CD4-positive, alpha-beta T cell treated with Interleukin-10 for 1 hour (primary cell): ENCODE measurements at places on chromosomes 16 and 17.

DNA sequence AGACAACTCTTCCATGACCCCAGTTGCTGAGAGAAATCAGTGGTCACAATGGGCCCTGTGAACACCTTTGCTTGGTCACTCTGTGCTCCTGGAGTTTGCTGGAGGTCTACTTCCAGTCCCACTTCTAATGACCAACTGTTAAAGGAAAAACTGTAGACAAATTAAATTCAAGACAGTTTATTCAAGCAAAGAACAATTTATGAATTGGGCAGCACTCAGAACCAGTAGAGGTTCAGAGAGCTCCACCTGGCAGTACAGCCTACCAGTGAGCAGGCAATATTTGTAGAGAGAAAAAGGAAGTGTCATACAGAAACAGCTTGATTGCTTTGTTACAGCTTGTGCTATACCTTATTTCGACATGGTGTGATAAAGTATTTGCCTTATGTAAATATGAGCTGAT lies 116.5 kb downstream of the HS3ST3B1 start:
- no peak for DNase-seq

GRCh38 chr16:67548265-67549126 lies 13.8 kb upstream of the CTCF start:
- no peak for DNase-seq

- DNase-seq = no peak
These were observed 154.2 kb downstream of the MYO1D start for GRCh38 chr17:32722733-32723132.

- no peak for DNase-seq
These were observed 77.5 kb downstream of the ENGASE start for GRCh38 chr17:79152110-79152509.

- peak; percentile 68 for DNase-seq
These were observed 13.1 kb downstream of the FMNL1 start for GRCh38 chr17:45234641-45235415.

GRCh38 chr16:51155820-51156806 lies 5.0 kb upstream of the SALL1 start:
- DNase-seq = no peak

GRCh38 chr16:67563708-67564468 lies 1.6 kb downstream of the CTCF start:
- peak; percentile 47 for DNase-seq

GRCh38 chr17:74632617-74633016 lies 9.1 kb upstream of the CD300E start:
- DNase-seq = no peak

DNA sequence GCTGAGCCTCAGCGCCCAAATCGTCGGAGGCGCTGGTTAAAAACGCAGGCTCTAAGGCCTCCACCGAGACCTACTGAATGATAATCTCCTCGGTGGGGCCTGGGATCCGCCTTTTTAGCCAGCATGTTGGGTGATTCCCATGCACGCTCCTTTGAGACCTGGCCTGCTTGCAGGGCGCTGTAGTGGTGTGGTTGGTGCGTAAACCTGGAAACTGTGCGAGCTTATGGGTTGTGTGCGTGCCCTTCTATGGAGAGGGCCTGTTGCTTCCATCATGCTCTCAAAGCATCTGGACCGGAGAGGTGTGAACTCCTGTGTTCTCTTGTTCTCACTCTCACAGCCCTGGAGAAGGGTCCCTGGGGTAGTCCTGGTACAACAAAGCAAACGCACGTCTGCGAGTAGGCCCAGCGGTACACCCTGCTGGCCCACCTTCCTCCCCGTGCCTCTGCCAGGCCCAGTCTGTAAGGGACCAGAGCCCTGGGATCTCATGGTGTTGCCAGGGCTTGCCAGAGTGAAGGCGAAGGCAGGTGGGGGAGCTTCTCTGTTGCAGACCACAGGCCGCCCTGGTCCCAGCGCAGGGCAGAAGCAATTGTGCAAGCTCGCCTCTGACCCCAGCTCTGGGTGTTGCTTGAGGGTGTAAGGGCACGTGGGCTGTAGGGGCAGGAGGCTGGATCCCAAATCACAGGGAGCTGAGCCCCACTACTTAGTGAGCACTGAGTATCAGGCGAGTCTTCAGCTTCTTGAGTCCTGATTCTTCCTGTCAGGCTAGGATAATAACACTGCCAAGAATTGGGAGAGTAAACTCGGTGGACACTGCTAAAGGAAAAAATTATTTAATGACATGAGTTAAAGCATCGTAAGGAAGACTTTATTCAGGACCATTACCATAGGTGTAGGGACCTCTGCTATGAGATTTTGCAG lies 879 bp upstream of the LRRC75A start:
- no peak for DNase-seq

DNA sequence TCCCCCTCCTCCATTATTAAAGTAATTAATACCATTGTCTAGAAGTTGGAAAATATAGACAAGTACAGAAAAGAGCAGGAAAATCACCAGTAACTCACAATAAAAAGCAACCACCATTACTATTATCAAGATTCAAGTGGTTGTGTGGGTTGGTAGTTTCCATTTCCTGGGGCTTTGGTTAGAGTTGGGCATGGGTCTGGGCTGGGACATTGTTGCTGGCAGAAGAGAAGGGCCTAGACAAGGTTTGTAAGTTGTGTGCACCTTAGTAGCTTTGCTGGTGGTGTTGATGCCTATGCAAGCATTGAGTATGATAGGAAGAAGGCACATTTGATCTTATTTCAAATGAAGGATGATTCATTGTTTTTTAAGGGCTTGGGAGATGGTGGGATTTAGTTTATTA lies 25.4 kb upstream of the NFATC3 start:
- DNase-seq = no peak

GRCh38 chr17:8015236-8015956 lies 13.0 kb downstream of the GUCY2D start:
- DNase-seq = no peak

GRCh38 chr17:53516636-53517035 lies 306.1 kb upstream of the KIF2B start:
- no peak for DNase-seq

- no peak for DNase-seq
These were observed 394.9 kb upstream of the TNRC6C start for GRCh38 chr17:77563439-77564102.

GRCh38 chr17:49508061-49508865 lies 13.2 kb downstream of the NGFR start:
- DNase-seq = no peak

DNA sequence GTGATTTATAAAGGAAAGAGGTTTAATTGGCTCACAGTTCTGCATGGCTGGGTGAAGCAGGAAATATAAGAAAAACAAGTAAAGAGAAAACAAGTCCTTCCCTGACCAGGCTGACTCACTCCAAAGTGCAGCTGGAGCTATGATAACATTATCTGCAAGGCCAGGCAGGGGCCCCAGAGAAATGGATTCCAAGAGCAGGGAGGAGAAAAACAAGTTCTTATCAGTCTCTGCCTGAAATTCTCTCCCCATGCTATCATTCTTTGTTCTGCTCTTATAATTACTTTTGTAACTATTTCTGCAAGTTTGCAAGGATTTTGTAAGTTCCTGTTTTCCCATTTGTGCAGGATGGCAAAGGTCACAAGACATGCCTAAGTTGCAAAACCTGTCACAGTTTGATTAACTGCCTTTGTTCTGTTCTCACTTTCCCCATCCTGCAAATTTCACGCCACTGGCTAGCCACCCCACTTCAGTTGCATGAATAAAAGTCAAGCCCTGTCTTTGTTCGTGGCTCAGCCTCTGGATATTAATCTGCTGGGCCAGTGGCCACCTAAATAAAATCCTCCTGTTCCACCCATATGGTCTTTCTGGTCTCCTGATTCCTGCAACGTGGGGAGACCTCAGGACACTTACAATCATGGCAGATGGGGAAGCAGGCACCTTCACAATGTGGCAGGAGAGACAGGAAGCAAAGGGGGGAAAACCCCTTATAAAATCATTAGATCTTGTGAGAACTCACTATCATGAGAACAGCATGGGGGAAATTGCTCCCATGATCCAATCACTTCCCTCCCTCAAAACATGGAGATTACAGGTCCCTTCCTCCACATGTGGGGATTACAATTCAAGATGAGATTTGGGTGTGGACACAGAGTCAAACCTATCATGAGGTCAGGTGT lies 13.1 kb downstream of the ABCA9 start:
- no peak for DNase-seq

DNA sequence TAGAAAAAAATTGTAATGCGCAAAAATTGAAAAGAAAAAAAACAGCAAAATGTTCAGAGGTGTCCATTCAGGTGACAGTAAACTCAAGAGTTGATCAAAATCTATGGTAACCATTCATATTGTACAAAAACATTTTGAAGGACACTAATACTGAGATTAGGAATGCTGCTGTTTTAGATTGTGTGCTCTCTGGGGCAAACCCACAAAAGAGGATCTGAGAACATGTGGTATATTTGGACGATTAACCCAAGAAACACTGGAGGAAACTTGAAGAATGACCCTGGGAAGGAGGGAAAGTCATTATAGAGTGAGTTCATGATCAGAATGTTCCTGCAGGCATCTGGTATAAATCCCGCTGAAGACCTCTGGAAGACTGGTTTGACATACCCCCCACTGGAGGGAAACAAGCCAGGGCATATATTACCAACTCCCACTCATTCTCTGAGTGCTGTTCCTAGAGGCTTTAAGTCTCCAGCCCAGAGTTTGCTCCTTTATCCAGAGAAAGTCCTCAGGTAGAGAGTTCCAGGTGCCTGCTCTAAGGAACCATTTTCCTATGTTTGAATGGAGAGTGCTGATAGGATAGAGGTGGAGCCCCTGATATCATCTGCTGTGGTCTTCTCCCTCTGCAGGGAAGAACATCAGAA lies 1.2 kb downstream of the KRTAP4-2 start:
- DNase-seq = no peak

DNA sequence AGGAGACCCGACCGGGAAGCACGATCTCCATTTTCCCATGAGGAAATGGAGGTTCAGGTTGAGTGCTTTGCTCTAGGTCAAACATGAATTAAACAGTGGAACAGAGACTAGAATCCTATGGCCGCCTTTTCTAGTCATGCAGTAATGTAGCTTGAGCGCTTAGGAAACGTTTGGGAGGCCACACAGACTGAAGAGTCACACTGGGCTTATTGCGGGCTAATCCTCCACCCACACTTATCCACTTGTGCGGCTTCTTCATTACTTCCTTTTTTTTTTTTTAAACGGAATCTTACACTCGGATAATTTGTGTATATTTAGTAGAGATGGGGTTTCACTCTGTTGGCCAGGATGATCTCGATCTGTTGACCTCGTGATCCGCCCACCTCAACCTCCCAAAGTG lies 26.0 kb downstream of the CACNG3 start:
- DNase-seq = no peak

DNA sequence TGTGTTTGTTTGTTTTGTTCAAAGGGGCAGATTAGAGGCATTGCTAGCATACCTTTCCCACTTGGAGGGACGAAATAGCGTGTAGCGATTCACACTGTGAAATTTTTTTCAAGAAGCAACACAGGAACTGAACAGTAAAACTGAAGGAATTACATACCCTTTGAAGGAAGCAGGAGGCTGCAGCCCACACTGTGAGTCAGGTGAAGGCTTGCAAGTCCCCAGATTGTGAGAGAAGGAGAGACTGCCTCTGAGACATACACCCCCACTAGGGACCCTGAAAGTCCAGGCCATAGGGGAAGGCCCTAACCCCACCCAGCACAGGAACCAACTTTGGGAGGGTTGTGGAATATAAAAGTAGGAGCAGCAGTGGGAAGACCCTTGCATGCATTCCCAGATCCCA lies 69.6 kb upstream of the HS3ST3A1 start:
- DNase-seq = no peak

DNA sequence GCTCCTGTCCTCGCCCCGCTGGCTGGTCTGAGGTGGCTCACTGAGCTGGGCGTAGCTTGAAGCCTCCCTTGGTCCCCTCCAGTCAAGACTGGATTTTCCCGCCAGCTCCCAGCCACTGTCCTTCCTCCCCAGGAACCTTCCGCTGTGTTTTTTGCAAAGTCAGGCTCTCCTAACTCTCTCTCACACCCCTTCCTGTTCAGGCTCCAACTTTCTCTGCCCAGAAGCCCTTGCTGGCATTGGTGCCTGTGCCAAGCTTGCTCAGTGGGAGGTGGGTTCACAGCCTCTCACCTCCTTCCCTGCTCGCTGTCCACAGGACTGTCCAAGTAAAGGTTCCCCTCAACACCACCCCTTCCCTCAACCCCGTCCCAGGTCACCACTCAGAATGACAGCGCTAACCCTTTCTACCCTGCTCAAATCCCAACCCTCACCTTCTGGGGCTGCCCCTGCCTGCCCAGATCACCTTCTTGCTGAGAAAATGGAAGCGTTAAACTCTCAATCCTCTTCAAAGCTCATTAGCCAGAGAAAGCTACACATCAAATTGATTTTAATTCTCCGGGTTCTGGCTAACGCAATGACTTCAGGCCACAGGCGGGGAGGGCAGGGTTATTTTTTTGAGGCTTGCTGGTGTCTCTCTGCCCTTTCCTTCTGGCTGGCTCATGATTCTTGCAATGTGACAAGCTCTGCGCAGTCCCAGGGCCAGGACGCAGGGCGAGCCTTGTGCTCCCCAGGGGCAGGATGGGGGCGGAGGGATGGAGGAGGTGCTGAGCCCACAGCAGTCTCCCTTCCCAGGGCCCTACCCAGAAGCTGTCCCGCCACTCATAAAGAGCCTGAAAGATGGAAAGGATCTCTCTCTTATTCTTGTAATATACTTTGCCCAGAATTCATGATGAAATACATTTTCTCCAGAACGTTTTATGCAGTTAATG lies 357.2 kb upstream of the TNRC6C start:
- DNase-seq = no peak

DNA sequence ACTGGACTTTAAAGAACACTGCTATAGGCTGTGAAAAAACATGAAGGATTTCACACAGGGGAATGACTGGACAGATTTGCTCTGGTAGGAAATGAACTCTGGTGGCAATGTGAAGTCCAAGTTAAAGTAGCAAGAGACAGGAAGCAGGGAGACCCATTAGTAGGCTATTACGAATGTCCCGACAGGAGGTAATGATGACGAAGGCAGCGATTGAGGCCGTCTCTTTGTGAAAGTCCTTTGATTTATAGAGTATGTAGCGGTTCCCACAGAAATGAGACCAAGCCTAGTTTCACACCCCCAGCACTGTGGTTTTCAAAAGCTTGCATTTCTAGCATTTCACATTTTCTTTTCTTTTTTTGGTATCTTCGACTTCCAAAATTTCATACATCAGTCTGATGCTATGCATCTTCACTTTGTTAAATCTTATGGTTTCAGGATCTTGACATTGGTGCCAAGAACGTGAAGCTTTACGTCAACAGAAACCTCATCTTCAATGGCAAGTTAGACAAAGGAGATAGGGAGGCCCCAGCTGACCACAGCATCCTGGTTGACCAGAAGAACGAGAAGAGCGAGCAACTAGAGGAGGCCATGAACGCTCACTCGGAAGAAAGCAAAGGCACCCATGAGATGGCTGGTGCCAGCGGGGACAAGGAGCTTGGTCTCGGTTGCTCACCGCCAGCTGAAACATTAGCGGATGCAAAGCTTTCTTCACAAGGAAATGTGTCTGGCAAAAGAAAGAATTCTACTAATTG lies 189.8 kb downstream of the KATNIP start:
- DNase-seq = no peak

DNA sequence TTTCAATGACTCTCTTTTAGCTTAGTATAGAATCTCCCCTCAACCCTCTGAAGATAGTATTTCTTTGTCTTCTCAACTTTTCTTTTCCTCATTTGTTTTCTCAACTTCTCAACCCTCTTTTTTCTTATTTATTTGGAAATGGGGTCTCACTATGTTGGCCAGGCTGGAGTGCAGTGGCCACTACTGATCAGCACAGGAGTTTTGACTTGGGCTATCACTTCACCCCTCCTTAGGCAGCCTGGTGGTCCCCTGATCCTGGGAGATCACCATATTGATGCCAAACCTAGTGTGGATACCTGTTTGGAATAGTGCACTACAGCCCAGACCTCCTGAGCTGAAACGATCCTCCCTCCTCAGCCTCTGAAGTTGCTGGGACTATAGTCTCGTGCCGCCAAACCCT lies 79.8 kb downstream of the PITPNC1 start:
- no peak for DNase-seq
